ENCODE measurements at places on chromosomes 3 and 15.

DNA sequence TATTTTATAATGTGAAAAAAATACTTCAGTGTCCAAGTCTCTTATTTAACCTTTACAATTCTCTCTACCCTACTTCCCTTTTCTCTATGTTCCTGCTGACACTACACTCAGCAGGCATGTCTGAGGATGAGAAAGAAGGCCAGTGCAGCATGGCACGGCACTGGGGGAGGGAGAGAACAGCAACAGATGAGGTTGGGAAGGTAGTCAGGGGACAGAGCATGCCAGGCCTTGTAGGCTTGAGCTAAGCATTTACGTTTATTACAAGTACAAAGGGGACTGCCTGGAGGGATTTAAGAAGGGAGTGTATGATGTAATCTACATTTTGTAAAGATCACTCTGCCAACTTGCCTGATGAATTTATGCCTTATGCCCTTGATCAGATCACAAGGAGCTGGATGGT, 117.3 kb upstream of the WNT5A start:
- DNase-seq, result no peak

DNA sequence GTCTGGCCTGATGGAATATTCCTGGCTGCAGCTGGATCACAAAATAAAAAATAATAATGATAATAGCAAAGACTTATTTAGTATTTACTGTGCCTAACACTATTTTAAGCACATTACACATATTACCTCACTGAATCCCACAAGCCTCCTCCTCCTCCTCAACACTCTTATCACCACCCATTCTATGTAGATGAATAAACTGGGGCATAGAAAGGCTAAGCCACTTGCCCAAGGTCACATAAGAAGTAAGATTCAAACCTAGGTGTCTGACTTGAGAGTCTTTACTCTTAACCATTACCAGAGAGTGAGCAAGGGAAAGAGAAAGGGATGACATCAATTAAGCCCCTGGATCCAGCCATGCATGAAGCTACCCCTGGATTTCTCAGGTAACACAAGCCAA, 493.1 kb downstream of the SHQ1 start:
- DNase-seq, result no peak

GRCh38 chr3:124694486-124694885, 35.8 kb upstream of the UMPS start:
- no peak for DNase-seq

- no peak for DNase-seq
These were observed 119.7 kb downstream of the WNT5A start for GRCh38 chr3:55367384-55367783.
